ENCODE measurements at places on chromosomes 4 and X. TPM values are rescaled to one million over a fixed set of nuclear protein-coding genes. Genes with fewer than 3 reads are reported as not detected.

The FAM47E gene
- polyA plus RNA-seq = 5.0 TPM

The NPY2R gene
- 0.49 TPM for polyA plus RNA-seq

The YY2 gene
- 4.7 TPM for polyA plus RNA-seq

The IQSEC2 gene
- polyA plus RNA-seq = 21.1 TPM

The IRS4 gene
- polyA plus RNA-seq = 1.7 TPM

DNA sequence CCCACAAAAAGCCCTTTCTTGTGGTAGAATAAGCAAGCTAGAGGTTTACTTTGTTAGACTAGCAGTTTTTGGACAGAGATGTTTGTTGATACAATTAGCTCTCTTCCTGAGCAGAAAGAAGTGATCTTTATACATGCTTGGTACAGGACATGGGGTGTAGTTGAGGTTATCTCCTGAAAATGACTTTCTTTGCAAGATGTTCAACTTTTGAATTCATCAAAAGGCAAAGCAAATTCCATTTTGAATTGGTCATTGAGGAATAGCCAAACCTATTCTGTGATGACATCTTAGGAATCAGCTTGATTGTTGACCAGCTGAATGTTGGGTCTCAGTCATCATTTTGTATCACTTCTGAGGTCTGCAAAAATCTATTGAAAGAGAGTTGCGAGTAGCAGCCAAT lies 3.8 kb downstream of the CPE start:
- DNase-seq = no peak

DNA sequence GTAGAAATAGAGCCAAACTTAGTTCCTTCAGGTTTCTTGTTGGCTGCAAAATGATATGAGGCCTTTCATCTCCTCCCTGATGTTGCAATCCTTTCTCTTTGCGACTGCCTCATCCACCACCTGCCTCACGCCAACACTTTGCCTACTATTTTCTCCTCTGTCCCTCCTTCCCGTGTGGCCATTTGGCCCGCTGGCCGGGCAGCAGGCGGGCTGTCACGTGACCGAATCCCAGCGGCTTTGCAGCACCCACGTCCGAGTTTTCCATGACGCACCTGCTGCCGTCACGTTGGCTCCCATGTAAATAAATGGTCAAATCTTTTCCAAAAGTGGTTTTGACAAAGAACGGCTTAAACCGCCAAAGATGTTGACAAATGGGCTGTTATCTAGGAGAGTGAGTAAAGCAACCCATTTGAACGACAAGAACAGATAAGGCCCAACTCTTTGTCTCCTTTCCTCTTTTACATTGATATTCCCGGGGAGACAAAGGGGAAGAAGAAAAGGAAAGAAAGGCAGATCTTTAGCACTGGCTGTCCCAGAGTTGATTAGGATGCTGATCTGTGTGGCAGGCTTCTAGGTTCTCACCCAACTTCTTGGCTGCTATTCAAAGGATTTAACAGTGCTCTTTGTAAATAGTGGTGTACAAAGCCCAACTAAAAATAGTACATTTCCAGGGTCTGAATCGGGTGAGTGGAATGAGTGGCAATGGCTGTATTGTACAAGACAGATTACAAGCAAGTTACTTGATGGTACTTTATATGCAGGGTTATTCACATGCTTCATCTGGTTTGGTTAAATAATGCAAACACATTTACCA lies 174.2 kb upstream of the JADE1 start:
- no peak for DNase-seq

DNA sequence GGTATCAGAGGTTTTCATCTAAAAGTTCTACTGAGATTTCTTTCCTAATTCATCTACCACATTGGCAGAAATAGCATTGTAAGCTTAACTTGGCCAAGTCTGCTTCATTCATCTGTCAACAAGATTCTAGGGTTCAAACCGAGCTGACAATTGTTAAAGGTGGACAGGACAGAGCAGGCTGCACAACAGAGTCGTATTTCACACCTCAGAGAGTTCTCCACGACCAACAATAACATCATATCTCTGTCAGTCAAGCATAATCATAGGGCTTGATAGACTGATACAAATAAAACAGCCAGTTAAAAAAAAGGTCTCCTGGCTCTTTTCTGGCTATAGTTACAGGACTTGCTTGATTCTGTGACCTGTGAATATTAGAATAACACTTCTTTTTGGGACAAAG lies 259.2 kb downstream of the COL25A1 start:
- no peak for DNase-seq

GRCh38 chr4:1753697-1754311 lies 32.5 kb downstream of the TACC3 start:
- no peak for DNase-seq

GRCh38 chr4:1601852-1602654 lies 82.1 kb downstream of the FAM53A start:
- no peak for DNase-seq
